Renal pelvis (tissue), 12 donors: ENCODE measurements at places on chromosomes 6 and 20.

DNA sequence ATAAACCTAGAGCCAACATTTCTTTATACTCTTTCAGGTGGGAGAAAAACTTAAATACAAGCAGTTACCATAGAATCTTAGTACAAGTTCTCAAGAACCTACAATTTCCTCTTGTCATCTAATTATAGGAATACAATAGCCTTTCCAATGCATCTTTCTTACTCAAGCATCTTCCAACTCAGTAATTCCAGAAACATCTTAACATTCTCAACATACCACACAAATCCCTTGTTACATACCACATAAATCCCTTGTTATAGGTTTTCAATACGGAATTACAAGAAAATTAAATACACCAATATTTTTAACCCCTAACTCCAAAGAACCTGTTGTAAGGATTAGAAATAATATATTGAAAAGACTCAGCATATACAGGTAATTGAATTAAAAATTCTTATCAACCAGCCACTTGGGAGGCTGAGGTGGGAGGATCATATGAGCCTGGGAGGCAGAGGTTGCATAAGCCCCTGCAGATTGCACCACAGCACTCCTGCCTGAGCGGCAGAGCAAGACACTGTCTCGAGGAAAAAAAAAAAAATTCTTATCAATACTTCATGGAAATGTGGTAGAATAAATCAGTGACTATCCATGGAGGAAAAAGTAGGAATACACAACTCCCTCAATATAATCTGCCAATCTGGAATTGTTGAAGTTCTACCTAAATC, 127.5 kb upstream of the CCDC28A start:
- no peak for DNase-seq

DNA sequence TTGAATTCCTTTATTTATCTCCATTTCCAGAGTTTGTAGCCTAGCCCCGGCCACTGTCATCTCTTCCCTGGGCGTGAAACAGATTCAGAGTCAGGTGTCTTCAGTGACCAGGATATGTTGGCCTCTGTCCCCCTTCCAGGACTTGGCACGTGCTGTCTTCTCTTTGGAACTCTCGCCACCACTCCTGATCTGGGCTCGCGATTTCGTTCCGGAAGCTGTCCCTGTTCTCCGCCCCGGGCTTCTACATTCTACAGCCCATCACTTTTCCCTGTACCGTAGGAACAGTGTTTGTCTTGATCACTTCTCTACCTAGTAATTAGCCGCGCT, 739 bp downstream of the GSS start:
- DNase-seq: no peak

DNA sequence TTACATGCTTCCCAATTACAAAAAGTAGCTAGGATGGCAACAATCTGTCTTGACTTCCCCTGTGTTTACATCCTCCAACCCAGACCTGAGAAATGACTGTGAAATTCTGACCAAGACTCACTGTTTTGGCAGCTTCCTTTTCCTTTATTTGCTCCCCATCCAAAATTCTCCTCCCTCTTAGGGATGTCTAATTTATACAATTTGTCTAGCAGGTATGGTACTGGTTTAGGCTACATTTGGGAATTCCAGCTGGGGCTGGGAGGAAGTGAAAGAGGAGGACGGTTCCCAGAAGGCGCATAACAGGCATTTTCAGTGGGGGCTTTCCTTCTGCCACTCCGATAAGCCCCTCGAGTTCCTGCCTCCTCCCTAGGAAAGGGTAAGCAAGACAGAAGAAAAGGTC, 231.5 kb upstream of the BTBD3 start:
- DNase-seq: no peak

DNA sequence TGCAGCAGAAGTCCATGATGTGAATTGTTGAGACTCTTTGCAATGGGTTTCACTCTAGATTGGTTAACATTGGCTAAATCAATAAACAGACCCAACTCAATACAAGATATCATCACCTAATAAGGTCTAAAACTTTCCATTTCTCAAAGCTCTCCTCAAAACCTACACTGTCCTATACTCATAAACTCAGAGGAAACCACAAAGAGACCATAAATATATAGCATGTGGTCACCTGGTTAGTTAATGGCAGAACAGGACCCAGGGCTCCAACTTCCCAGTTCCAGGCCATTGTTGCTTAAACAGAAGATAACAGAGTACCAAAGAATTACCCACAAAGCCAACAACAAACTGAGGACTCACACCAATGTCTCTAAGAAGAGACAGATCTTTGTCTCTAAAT, 12.0 kb downstream of the RTN4IP1 start:
- no peak for DNase-seq

GRCh38 chr6:119333707-119334295, 15.8 kb downstream of the MAN1A1 start:
- DNase-seq: no peak

DNA sequence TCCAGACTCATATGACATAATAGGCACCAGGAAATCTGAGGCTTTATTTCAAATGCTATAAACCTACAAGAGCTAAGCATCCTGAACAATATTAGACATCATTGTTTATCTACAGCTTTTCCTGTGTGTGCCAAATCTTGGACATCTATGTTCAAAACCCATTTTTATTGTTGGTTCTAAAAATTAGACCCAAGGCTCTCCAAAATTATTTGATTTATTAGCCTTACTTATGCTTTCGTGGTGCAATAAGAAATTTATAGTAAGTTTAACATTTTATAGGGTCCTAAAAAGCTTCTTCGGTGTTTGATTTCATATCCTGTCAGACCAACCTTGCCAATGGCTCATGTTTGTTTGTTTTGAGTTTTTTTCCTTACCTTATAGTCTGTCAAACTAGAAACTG, 1014.5 kb upstream of the MANEA start:
- DNase-seq: no peak

- DNase-seq: no peak
These were observed 57.5 kb downstream of the MKKS start for GRCh38 chr20:10376270-10377075.

GRCh38 chr6:35534407-35535170, 21.9 kb upstream of the TULP1 start:
- DNase-seq: no peak

DNA sequence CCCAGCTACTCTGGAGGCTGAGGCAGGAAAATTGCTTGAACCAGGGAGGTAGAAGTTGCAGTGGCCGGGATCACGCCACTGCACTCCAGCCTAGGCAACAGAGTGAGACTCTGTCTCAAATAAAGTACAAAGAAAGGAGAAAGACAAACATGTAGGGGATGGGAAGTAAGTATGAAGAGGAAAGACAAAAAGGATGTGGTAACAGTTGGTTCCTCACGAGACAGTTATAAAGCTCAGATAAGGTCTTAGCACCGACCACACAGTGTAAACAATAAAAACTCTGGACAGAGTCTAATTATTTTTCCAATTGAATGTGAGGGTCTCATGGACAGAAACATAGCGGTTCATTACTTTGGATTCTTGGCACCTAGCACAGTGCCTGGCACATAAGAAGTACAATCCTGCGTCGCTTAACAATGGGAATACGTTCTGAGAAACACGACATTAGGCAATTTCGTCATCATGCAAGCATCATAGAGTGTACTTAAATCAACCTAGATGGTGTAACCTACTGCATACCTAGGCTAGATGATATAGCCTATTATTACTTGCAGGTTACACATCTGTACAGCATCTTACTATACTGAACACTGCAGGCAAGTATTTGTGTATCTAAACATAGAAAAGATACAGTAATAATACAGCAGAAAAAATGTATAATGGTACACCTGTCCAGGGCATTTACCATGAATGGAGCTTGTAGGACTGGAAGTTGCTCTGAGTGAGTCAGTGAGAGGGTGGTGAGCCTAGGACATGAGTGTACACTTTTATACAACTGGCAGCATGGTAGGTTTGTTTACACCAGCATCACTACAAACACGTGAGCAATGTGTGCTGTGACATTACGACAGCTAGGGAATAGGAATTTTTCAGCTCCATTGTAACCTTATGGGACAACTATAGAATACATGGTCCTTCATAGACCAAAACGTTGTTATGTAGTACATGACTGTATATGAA, 38.2 kb downstream of the MBOAT1 start:
- no peak for DNase-seq

DNA sequence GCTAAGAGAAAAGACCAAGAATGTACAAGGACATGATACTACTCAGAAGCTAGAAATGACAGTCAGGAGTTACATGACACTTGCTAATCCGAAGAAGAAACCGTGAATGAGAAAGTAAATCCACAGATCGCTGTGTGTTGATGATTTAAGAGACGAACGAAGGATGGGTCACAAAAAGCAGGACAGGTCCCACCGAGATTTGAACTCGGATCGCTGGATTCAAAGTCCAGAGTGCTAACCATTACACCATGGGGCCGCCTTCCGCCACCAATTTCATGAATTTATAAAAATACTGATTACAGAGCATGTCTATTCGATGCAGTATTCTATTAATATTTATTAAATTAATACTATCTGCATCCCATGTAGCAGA, 54.0 kb upstream of the BTN3A2 start:
- no peak for DNase-seq

DNA sequence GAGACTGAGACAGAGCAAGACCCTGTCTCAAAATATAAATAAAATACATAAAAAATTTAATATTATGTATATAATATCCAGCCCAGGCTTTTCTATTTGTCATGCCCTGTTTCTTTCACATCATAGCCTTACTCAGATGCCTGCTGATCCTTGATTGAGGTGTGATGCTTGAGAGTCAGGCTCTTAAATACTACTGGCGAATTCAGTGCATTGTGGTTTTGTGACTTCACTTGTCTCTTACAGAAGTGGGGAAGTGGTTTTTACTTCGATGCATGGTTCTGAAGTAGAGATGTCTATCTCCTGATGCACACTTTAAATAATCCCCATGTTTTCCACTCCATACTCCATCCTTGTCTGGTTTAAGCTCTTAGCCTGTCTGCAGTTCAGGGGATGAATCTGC, 29.1 kb downstream of the ASXL1 start:
- no peak for DNase-seq

GRCh38 chr6:19860235-19860877, 23.2 kb downstream of the ID4 start:
- DNase-seq: no peak

- DNase-seq: no peak
These were observed 50.7 kb downstream of the SLC26A8 start for GRCh38 chr6:35973670-35974222.

DNA sequence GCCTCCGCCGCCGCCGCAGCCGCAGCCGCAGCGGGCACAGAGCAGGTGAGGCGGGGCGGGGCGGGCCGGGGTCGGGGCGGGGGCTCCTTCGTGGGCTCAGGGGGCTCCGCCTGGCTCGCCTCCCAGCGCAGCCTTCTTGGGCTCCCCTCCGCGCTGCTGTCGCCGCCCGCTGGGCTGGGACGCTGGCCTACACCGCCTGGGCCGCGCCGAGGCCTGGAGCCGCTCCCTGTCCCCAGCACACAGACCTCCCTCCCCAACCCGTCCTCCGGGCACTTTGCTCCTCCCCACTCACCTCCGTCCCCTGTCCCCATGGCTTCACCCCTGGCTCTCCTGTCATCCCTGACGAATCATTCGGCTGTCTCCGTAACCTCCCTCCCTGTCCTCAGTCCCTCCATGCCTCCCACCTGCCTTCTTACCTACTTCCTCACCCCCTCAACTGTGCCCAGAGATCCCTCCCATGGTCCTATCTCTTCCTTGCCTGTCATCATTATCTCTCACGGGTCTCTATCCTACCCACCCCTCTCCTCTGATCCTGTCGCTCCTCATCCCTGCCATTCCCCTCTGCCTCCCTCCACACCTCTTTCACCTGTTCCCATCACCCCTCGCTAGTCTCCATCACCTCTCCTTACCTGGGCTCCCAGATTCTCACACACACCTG, 512 bp downstream of the TTBK1 start:
- no peak for DNase-seq

DNA sequence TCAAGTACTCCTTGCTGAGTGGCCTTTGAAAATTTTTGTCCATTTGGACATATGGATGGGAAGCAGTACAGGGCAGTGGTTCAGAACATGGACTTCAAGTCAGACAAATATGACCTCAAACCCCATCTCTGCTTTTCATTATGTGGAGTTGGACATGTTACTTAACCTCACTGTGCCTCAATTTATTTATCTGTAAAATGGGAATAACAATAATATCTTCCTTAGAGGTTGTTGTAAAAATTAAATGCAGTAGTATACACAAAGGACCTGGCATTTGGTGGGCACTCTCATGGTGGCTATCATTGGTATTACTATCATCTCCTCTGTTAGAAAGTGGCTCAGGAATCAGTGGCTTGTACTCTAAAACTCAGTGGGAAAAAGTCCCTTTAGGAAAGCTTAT, 204.0 kb upstream of the MYLIP start:
- no peak for DNase-seq

- no peak for DNase-seq
These were observed 78.5 kb upstream of the EYA2 start for GRCh38 chr20:46816097-46816496.

- no peak for DNase-seq
These were observed 220.4 kb upstream of the HEY2 start for GRCh38 chr6:125529061-125529460.

DNA sequence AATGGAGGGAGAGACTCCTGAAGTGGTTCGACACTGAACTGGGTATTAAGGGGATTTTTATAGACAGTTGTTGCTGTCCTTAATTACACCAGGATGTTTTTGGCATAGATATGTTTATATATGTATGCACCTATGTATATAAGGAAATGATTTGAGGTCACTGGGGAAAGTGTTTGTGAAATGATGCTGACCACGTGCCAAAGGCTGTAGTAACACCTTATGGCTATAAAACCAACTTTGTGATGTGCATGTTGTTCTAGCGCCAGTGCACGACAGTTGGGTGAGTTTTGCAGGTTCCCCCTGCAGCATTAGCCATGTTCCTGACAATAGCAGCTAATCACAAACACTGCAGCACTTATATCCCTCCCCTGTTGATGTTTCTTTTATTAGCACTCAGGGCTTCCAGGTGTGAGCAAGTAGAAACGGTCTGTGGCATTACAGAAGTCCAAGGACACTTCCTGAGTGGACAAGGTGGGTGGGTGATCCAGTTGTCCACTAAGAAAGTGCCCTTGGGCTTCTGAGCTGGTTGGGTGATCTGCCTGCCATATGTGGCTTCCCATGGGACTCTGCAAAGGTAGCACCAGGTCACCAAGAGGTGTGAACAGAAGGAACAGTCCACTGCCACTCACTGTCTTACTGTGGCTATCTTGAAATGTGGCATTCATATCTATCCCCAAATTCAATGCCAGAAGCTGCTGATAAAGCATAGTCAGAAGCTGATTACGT, 63.0 kb upstream of the RBM24 start:
- DNase-seq: no peak

- DNase-seq: peak; percentile 42
These were observed 28.3 kb upstream of the PREP start for GRCh38 chr6:105431226-105431625.

GRCh38 chr6:122758927-122759334, 20.6 kb upstream of the FABP7 start:
- no peak for DNase-seq

- no peak for DNase-seq
These were observed 26.2 kb downstream of the CDYL start for GRCh38 chr6:4802312-4802935.

GRCh38 chr6:404685-405423, 13.3 kb downstream of the IRF4 start:
- no peak for DNase-seq

- DNase-seq: no peak
These were observed 261.3 kb downstream of the SOD2 start for GRCh38 chr6:159431750-159432149.

- DNase-seq: no peak
These were observed 142.9 kb downstream of the WDR27 start for GRCh38 chr6:169558774-169559441.
